ENCODE measurements at places on chromosomes 13 and 19.

GRCh38 chr13:25494698-25495411 is 123.1 kb downstream of the ATP8A2 start:
- DNase-seq: no peak

- peak; percentile 70 for DNase-seq
Observed at GRCh38 chr19:13181747-13182388, 31.7 kb downstream of the IER2 start.

GRCh38 chr13:51895906-51896888 is 34.4 kb downstream of the CCDC70 start:
- peak; percentile 52 for DNase-seq

- no peak for DNase-seq
Observed at GRCh38 chr19:45306040-45306439, 16.6 kb downstream of the CKM start.

DNA sequence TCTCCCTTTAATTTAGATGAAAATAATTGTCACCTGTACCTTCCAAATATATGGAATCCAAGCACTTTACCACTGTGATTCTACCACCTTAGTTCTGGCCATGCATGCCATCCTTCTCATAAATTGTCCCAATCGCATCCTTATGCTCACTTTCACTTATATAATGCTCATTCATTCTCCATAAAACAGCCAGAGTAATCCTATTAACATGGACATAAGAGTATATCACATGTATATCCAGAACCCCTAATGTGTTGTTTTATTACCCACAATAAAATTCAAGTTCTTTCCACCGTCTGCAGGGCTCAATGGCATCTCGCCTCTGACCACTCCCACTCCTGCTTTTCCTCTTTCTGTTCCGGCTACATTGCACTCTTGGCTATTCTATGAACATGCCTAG is 597.5 kb upstream of the MIR17HG start:
- no peak for DNase-seq

GRCh38 chr19:6047741-6048251 is 62.5 kb downstream of the RFX2 start:
- DNase-seq: no peak

DNA sequence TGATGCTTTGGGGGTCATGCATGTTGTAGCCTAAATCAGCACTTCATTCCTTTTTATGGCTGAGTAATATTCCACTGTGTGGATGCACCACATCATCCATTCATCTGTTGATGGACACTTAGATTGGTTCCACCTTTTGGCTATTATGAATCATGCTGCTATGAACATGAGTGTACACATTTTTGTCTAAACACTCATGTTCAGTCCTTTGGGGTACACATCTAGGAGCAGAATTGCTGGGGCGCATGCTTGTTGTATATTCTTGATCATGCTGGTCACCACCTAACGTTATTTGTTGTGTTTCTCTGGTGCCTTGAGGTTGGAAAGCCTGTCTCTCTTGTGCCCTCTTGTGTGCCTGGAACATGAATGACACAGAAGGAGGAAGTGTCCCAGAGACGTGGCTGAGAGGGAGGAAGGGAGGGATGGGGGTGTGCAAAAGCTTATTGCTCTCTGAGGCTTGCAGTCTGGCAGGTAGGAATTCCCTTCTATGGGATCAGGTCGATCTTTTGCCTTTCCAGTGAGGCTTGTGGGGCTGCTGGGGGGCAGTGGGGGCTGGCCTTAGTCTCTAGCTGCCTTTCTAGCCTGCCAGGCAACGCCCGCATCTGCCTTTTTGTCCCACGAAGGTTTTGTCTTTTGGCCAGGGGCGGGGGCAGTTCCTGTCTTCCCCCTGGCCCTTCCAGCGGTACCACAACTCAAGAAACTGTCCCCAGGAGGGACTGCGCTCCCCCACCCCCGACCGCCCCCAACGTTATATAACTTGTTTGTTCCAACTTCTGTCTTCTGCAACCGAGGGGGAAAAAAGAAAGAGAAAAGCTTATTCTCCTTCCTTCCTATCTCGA is 7.6 kb downstream of the KLHL26 start:
- no peak for DNase-seq

GRCh38 chr13:110472904-110473563 is 88.5 kb downstream of the RAB20 start:
- no peak for DNase-seq

DNA sequence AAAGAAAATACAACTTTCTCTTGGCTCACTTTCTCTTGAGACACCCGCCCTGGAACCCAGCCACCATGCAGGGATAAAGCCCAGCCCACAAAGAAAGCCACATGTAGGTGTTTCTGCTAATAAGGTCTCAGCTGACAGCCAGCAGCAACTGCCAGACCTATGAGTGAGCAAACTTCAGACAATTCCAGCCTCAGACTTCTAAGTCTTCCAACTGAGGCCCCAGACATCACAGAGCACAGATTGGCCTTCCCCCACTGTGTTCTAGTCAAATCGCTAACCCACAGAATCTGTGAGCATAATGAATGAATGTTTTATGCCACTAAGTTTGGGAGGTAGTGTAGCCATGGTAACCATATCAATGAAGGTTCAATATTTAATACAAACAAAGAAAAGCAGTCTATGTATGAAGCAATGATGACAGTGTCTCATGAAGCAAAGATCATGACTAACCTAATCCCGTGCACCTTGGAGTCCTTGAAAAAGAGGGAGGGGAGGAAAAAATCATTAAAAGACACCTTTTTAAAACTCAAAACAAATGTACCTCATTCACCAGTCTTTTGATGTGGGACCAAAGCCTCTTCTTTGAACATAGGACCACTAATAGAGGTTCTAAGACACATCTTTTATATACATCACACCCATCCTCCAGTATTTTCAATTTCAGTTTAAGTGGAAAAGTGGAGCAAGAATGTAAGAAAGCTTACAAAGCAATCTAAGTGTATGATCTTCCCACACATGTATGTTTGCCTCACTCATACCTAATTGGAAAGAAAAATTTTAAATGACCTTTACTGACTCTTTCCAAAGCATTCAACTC is 6.2 kb downstream of the MRPS31 start:
- DNase-seq: no peak

DNA sequence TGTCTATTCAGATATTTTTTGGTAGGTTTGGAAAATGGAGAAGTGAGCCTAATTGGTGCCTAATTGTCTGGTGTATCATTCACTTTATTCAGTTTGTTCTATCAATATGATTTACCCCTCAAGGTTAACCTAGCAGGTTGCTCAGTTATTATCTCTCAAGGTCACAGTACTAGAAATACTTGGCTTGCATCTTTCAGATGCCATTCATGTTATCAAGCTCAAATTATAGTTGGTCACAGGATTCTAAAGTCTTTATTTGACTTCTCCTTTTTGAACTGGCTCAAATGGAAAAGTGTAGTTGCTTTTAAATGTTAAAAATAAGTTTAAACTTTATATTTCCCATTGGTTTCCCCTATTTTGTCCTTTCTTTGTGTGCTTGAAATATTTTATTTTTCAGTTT is 2.6 kb downstream of the KCNRG start:
- DNase-seq: no peak

DNA sequence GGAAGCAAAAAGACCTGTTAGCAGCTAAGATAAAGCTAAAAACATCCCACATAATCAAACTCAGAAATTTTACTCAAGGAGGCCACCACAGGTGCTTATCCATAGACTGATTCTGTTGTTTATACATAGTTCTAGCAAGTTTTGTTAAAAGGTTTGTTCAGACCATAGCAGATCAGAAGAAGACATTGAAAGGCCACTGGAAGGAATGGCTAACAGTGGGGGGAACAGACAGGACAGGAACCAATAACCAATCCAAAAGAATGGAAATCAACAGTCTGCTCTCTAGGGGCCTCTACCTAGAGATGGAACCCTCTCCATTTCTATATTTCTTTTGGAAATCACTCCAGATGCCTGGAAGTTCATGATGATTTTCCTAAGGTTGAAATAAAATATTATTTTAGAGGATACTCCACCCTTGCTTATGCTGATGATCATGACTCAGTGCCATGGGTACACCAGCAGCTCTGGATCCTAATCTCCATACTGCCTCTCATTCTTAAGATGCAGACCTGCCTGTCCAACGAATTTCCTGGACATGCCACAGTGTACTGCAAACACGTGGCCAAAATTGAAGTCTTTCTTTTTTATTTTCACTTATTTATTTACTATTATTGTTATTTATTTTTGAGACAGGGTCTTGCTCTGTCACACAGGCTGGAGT is 260.0 kb downstream of the MYO16 start:
- no peak for DNase-seq

DNA sequence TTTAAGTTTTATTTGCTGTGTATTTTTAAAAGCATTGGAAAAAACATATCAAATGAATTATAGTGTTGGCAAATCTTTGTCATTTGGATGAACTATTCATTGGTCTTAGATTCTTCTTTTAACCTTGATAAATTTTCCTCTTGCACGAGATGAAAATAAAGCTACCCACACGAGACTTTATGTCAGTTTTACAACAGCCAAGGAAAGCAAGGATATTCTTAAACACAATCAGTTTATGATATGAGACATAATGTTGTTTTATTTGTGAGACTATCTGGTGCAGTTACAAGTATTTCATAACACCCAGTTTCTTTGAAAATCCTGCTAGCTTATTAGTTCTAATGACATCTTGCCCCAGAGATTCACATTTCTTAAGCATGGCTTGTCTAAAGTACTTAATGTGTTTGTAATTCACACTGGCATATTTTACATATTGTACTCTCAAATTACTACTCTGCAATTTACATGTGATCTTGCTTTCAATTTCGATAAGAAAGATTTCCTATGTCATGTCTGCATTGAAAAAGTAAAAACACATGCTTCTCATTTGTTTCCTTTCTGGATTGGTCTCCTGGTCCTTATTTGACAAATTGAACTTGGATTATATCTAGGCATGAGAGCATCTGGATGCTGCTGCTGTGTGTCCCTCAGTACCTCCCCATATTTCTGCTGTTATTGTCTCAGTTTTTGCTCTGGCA is 955.5 kb upstream of the PCDH9 start:
- DNase-seq: no peak

GRCh38 chr19:53907193-53907581 is 1.9 kb upstream of the CACNG7 start:
- no peak for DNase-seq

DNA sequence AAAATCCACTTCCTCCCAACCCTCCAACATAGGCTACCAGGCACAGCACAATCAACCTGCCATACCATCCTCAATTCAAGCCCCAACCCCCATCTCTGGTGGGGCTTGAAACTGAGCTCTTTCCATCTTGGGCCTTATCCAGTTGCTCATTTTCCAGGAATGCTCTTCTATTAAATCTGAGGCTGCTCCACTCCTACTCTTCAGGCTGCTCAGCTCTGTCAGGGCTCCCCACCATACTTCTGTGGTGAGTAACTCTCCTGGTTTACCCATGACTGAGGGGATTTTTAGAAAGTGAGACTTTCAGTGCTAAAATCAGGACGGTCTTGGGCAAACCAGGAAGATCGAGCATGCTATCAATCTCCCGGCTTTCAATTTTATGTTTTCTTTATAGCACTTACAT is 512.8 kb downstream of the LMO7 start:
- DNase-seq: peak; percentile 2

DNA sequence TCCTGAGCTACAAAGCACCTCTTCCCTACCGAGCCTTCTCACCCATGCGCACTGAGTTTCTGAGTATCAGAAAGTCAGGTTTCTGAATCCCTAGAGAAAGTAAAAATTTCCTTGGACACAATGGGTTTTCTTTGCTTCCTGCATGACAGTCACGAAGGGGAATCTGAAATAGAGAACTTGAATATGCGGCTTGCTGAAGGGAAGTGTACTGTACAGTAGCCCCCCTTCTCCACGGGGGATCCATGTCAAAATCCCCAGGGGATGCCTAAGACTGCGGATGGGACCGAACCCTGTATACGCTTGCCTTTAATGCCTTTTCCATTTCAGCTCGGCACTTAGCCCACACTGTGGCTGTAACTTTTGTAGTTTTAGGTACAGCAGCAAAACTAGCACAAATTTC is 107.9 kb downstream of the GGACT start:
- DNase-seq: no peak

DNA sequence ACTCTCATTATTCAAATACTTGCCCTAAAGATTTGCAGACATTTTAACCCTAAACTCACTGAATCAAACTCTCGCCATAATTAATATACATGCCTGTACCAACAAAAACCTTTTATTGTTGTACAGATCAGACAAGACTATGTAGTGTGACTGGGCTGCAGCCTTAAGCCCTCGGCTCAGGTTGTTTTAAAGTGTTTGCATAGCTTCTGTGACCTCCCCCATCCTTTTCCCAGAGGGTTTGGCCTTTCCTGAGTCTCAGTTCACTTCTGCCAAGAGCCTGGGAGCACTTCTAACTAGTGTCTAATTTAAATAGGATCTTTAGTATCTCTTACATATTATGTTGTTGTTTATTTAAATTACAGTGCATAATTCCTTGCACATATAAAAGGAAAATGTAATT is 158.2 kb downstream of the HS6ST3 start:
- no peak for DNase-seq

- DNase-seq: no peak
Observed at GRCh38 chr13:113803409-113804016, 44.5 kb downstream of the TMEM255B start.

GRCh38 chr13:112603641-112604225 is 15.8 kb upstream of the TUBGCP3 start:
- DNase-seq: peak; percentile 28

- DNase-seq: no peak
Observed at GRCh38 chr19:30490760-30491159, 118.6 kb downstream of the ZNF536 start.

- no peak for DNase-seq
Observed at GRCh38 chr19:2038284-2039088, 12.6 kb downstream of the MKNK2 start.

- DNase-seq: no peak
Observed at GRCh38 chr13:50720861-50721671, 122.4 kb downstream of the DLEU7 start.

DNA sequence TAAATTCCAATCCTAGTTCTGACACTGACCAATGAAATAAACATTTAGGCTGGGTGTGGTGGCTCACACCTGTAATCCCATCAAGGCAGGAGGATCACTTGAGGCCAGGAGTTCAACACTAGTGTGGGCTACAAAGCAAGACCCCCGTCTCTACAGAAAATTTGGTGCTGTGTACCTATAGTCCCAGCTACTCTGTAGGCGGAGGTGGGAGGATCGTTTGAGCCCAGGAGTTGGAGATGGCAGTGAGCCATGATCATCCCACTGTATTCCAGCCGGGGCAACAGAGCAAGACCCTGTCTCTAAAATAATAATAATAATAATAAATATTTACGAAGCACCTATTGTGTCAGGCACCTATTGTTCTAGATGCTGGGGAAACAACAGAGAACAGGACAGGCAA is 6.7 kb downstream of the IRGQ start:
- DNase-seq: no peak

DNA sequence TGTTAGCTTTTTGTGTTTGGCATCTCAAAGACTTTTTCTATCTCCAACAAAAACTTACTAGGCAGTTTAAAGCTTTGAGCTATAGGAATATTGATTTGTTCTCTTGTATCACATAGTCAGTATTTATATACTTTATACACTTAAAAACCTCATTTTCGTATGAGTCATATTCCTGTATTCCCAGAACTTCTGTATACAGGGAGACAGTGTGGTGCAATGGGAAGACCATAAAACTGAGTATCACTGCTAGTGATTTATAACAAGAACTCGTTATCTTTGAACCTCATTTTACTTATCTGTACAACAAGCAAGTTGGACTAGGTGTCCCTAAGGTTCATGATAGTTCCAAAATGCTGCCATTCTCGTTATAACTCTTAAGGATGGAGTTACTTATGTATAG is 6.3 kb downstream of the GPR180 start:
- DNase-seq: no peak

GRCh38 chr13:27953676-27954405 is 15.3 kb downstream of the CDX2 start:
- no peak for DNase-seq

GRCh38 chr13:77298426-77298825 is 28.5 kb downstream of the MYCBP2 start:
- no peak for DNase-seq

All from A172 (cell line).